CD4-positive, alpha-beta T cell treated with Interleukin-6 for 4 hours (primary cell): ENCODE measurements at places on chromosomes 11 and 22.

GRCh38 chr22:44975427-44976262 lies 34.2 kb downstream of the PHF21B start:
- DNase-seq: peak; percentile 22

- DNase-seq: no peak
These were observed 107.6 kb downstream of the ABTB2 start for GRCh38 chr11:34250211-34250610.

DNA sequence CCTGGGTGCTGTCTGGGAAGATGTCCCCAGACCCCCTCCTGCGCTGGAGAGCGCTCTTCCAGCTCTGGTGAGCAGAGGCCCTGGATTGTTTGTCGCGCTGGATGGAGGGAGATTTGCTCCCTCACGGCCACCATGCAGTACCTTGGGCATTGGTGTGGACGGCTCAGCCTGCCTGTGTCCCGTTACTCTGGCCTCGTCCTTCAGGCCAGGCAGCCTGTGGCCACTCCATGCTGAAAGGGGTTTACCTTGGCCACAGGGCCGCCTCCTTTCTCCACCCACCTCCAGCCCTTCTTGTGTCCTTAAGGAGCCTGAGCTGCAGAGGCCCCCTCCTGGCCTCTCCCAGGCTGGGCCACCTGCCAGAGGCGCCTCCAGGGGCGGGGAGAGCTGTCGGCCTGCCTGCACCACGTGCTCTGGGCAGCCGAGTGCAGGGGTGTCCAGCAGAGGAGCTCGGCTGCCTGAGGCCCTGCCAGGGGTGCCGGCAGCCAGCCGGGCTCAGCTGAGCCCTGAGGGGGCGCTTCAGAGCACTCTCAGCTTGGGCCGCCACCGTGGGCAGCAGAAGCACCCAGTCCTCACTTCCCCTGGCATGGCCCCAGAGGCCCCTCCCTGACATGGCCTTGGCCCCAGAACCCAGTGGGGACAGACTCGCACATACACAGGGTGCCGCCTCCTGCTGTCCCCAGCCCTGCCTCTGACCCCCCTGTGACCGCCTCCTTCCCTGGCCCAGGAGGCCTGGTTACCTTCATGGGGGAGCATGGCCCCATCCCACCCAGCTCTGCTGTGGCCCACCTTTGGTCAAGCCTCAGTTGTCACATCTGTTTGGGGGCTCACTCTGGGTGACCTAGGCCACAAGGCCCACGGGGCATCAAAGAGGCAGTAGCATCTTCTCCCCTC lies 3.4 kb downstream of the CCND1 start:
- no peak for DNase-seq

DNA sequence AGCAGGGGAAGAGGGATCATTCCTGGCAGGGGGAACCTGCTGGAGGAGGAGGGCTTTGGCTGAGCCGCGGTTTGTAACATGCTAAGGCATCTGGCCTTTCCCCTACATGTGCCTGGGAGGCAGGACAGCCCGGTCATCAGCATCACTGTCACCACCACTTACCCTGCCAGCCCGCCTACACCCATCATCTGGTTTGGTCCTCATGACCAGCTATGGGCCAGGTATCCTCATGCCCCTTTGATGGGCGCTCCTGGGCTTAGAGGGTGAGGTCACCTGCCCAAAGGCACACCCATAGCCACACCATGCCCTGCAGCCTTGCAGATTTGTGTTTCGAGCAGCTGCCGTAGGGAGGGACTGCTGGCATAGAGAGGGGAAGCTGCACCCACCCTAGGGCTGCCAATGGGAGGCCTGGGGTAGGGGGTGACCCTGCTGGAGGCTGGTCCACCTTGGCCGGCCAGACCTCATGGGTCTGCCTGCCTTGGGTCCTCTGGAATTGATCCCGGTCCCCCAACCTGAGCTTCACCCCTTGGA lies 2.6 kb downstream of the MRGPRF start:
- no peak for DNase-seq

DNA sequence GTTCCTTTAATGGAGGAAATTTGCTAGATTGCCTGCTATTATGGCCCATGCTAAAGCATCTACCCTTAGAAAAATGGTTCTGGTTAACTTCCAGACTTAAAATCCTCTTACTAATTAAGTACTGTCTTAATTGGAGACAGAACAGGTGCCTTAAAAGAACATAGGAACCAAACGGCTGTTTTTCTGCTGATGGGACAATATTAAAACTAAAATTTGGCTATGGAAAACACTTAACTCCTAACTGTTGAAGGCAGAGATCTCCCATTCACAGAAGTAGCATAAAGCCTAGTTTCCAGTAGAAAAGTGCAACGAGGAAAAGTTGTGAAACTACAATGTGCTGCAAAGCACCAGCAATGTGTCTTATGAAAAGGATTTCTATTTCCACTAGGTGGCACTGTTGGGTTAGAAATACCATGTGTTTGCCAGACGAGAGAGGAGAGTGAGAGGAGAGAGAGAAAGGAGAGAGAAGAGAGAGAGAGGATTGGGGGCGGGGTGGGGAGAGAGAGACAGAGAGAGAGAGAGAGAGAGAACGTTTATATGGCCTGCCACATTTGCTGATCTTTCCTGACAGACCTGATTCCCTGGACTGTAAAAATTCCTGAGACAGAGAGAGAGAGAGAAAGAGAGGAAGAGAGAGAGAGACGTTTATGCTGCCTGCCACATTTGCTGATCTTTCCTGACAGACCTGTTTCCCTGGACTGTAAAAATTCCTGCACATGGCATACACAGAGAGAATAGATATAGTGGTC lies 51.5 kb downstream of the FAM181B start:
- DNase-seq: no peak

- no peak for DNase-seq
These were observed 16.3 kb downstream of the SUN2 start for GRCh38 chr22:38739300-38740055.

DNA sequence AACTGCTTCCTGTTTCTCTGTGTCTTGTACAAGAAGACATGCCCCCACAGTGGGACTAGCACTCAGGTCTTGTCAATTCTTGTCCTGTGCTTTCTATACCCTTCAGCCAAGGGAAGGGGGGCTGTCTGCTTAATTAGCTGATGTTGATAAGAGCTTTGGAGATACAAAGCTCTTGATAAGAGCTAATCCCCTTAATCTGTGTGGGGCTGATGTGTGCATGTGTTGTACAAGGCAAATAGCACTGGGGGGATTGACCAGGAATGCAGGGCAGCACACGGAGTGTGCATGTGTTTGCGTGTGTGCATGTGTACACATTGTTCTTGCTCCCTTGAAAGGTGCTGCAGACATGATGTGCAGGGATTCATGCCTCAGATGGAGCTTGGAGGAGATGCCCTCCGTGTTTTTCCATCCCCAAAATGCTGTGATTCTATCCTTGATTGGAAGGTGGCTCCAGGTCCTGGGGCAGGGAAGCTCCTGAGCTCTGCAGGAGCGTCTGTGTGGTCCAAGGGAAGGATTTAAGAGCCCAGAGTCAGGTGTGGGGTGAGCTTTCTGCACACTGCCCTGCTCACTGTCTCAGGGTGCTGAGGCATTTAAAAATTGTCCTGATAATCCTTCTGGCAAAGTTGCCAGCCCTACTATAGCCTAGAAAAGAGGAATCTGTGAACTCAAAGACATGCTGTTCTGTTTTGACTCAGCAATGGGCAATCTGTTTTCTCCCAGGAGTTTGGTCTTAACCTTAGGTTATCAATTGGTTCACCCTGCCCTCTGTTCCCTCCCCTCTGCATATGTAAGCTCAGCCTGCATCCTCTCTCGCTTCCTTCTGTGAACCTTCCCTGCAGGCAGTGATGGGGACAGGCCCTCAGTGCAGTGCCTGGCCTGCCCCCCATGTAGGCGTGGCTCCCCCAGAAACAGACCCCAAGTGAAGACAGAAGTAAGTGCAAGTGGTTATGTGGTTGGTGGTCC lies 102.0 kb downstream of the GRIK4 start:
- DNase-seq: no peak

GRCh38 chr22:39308614-39309363 lies 10.6 kb downstream of the RPL3 start:
- DNase-seq: no peak

GRCh38 chr11:109972181-109972715 lies 120.9 kb upstream of the ZC3H12C start:
- DNase-seq: no peak

GRCh38 chr11:112903340-112903739 lies 57.9 kb upstream of the NCAM1 start:
- DNase-seq: no peak

DNA sequence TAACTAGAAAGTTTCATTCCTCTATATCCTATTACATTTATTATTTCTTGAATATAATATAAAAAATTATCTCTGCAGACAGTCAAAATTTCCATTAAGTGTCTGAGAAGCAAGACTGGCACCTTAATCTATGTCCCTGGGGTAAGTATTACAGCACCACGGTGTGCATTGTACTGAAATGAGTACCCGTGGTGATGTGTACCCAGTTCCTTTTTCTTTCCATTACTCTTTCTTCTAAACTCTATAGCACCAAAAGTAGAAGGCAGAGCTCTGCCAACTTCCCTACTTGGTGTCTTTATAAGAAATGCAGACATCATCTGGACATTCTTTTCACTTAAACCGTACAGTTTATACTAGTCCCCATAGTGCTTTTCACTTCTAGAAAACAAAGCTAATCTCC lies 161.7 kb downstream of the GUCY1A2 start:
- no peak for DNase-seq

DNA sequence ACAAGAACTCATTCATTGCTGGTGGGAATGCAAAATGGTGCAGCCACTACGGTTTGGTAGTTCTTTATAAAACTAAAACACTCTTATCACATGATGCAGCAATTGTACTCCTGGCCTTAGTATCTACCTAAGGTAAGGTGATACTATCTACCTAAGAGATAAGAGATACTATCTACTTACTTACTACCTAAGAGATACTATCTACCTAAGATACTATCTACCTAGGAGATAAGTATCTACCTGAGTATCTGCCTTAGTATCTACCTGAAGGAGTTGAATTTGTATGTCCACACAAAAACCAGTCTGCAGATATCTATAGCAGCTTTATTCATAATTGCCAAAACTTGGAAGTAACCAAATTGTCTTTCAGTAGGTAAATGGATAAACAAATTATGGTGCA lies 29.0 kb upstream of the SMCO4 start:
- no peak for DNase-seq

DNA sequence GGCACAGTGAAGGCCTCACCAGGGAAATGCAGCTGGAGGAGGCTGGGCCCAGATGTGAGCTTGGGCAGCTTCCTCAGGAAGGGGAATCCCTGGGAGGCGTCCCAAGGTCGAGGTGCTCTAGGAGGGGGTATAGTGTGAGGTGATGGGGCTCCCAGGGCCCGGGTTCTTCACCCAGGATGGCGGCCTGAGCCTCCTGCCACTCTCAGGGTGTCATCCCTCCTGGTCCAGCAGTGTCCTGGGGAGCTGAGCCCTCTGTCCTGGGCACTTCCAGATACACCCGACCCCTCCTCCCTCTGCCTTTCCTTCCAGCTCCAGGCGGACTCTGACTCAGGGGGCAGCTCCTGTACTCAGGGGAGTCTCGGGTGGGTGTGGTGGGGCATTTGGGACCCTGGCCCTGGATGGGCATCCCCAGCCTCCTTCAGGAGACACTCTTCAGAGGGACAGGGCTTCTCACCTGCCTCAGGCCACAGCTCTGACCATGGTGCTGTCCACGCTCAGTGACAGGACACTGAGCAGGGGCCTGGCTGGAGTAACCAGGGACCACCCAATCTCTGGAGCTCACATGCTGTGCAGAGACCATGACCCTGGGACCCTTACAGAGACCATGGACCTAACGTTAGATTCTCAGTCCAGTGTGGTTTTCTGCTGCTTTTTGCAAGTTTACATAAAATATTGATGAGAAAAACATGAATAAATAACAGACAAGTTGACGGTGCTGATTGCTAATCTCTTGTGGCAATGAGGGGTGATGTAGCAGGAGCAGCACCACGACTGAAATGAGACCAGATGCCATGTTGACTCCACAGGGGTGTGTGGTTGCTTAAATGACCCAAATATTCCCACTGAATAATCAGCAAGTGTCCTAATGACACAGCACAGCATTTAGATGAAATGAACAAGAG lies 101.9 kb downstream of the GGTLC2 start:
- no peak for DNase-seq

- no peak for DNase-seq
These were observed 312.4 kb upstream of the PITPNB start for GRCh38 chr22:28231441-28231840.
